H9 (cell line): ENCODE measurements at places on chromosomes 3 and 15. TPM values are rescaled to one million over a fixed set of nuclear protein-coding genes. Genes with fewer than 3 reads are reported as not detected.

The HRH1 gene
- 0.31 and 0.74 TPM in 2 replicates for total RNA-seq

The SLC22A13 gene
- total RNA-seq: 0.11 TPM in 1 of 2 replicates, not detected in the other

The PLAAT1 gene
- total RNA-seq: 4.4 and 5.6 TPM in 2 replicates

The MYRIP gene
- total RNA-seq: 1.8 and 2.2 TPM in 2 replicates

The ACTL6A gene
- 74.5 and 83.2 TPM in 2 replicates for total RNA-seq
